ENCODE measurements at places on chromosomes 1 and 21.

DNA sequence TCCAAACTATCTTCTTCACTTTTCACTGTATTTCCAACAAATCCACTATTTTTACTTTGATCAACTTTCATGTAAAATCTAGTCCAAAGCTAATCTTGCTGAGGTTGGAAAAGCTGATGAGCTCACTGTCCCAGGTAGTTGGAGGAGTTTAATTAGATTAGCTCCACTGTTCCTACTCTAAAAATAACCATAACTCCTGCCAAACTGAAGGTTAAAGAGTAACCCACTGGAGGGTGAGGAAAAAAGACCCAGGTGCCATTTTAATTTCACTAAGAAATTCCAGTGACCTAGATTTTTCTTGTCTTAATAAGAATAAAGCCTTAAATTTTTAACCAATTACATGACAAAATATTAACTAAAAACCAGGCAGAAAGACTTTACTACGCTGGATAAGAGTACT lies 15.3 kb downstream of the DCAF8 start:
- no peak for DNase-seq

DNA sequence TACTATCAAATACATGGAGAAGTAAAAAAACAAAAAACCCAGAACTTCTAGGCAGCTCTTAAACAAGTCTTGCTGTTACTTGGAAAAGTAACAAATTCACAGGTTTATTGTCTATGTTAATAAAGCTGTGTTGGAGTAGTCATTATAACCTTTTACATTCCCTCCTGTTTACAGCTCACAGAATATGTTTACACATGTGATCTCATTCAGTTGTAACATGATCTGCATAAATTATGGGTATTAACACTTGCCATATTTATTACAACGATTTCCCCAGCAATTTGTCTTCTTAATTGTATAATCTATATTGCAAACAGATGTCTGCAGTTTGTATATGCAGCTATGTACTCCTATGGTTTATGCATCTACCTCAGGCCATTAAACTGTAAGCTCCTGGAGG lies 28.6 kb downstream of the ERG start:
- no peak for DNase-seq

- no peak for DNase-seq
These were observed 110.7 kb downstream of the SPATA46 start for GRCh38 chr1:162265983-162266382.

GRCh38 chr1:79726911-79727310 lies 720.4 kb upstream of the ADGRL4 start:
- no peak for DNase-seq

GRCh38 chr1:85546748-85547147 lies 33.8 kb upstream of the CCN1 start:
- no peak for DNase-seq

GRCh38 chr1:20787840-20788795 lies 1.0 kb upstream of the HP1BP3 start:
- DNase-seq: no peak
